NCI-H774 (cell line): ENCODE measurements at places on chromosomes 6 and 20.

GRCh38 chr20:23910210-23910609 is 30.7 kb upstream of the CST5 start:
- DNase-seq, result no peak

DNA sequence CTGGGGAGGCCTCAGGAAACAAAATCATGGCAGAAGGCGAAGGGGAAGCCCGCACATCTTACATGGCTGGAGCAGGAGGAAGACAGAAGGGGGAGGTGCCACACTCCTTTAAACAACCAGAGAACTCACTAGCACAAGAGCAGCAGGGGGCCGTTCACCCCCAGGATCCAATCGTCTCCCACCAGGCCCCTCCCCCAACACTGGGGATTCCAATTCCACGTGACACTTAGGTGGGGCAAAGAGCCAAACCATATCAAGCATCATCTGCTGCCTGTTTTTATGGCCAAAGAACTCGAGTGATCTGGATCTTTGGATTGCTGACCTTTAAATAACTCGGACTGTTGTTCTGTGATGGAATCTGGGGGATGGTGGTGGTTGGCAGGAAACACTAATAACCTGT is 28.0 kb downstream of the PNLDC1 start:
- no peak for DNase-seq

DNA sequence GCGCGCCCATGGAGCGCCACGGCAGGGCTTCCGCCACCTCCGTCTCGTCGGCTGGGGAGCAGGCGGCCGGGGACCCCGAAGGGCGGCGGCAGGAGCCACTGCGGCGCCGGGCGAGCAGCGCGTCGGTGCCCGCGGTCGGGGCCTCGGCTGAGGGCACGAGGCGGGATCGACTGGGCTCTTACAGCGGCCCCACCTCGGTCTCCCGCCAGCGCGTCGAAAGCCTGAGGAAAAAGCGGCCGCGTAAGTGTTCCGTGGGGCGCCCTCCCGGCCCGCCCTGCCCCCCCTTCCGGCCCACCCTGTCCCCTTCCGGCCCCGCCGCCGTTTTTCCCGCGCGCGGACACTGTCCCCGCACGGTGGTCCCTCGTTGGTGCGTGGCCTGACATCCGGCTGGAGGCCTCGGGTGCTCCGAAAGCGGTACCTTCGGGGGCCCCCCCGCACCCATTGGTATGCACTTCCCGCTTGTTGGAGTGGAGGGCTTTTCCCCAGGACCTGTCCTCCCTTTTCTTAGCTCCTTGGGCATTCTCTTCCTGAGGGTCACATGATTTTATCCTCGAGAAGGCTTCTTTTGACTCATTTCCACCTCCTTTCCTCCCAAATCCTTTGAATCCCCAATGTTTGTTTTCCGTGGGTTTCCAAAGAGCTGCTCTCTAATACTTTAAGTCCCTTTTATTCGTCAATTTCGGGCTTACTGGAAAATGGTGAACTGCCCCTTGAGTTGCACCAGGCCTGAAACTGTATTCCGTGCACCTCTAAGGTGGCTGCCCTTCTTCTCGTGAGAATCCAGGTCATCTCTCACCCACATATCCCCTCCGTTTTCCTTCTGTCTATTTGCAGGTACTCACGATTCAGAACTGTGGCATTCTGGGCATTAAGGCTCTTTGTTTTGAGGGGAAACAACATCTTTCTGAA is 556 bp downstream of the PANK2 start:
- DNase-seq, result peak; percentile 29

- DNase-seq, result peak; percentile 34
Observed at GRCh38 chr6:33700391-33701050, 11.0 kb downstream of the UQCC2 start.

DNA sequence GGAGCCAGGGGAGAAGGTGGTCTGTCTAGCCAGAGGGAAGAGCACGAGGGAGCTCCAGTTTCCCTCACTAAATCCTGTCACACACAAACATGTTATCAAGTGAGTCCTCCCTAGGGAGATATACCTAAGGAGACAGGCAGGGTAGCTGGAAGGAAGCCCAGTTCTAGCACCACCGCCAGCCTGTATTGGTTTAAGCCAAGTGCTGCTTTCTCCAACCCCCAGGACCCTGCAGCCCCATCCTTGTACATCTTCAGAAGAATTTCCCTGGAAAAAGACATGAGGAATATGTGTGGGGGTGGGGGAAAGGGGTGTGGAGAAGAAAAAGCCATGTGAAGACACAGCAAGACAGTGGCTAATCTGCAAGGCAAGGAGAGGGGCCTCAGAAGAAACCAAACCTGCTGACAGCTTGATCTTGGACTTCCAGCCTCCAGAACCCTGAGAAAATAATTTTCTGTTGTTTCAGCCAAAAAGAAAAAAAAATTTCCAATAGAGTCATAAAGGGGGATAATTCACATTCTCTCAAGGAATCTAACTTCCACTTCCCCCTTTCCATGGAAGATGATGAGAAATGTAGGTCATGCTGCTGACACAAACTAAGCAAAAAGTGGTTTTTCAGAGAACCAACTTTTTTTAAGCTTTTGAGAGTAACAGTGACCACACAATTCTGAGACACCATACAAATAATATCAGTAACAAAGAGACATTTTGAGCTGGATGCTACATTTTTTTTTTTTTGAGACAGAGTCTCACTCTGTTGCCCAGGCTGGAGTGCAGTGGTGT is 103.2 kb upstream of the PRDM1 start:
- no peak for DNase-seq

DNA sequence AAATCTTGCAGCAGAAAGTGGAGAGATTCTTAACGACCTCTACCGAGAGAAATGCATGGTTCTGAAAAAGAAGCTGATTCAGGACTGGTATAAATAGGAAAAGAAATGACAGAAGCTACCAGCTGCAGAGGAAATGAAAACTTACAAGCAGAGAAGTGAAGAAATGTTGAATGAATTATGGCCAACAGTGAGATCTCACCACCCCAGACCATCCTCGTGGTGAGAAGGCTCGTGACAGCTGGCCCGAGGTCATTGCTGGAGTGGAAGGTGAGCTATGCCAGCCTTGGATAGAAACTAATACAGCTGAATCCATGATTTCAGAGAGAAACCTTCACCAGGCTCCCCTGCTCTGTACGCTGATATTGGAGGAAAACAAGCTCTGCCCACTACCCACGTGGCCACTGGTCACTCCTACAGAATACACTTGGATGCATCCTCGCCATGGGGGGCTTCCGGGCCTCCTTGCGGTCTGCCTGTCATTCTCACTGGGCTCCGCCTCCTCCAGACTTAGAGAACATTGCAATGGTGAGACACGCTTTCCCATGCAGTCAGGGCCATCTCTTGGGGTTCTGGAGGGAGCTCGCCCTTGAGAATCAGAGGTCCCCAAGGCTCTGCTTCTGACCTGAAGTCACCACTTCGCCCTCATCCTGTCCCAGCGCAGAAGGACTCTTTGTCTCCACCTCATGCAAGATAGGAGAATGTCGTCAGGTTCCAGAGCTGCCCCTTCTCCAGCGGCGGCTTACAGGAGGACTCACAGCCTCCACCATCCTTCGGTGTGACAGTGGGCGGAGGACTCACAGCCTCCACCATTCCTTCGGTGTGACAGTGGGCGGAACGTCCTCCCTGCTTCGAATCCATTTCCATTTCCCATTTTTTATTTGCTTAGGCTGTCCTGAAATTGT is 10.6 kb upstream of the TUBB2B start:
- DNase-seq, result no peak

DNA sequence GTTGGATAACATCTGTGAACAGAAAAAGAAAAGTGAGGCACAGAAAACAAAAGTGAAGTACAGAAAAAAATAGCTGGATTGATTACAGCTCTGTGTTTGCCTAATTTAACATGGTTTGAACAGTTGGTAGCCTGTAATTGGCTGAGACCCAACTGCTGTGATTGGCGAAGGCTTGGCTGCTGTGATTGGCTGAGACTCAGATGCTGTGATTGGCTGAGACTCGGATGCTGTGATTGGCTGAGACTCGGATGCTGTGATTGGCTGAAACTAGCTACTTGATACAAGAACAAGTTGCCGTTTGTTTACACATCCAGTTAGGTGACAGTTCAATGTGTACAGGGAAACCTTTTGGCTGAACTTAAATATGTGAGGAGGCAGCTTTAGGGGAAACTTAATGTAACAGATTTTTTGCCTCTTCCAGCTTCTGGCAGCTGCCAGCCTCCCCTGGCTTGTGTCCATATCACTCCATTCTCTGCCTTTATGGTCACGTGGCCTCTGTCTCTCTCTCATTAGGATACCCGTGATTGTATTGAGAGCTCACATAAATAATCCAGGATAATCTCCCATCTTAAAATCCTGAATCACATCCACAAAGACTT is 223.4 kb upstream of the FOXA2 start:
- peak; percentile 6 for DNase-seq

- DNase-seq, result no peak
Observed at GRCh38 chr6:120451508-120451907, 882.8 kb downstream of the TBC1D32 start.

GRCh38 chr6:112437058-112437457 is 89.9 kb downstream of the RFPL4B start:
- no peak for DNase-seq

DNA sequence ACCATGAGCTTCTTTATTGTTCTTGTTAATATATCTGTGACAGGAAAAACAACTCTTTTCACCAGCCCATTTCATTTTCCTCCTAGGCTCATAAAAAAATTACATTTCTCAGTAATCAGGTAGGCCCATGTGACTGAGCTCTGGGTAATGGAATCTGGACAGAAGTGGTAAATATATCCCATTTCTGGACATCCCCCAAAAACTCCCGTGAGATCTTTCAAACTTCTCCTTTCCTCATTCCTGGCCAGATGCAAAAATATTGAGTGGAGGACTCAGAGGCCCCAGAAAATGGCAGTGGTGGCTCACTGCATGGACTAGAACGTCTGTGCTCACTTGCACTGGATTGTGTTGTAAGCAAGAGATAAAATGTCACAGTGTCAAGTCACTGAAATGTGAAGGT is 3.8 kb upstream of the CHD6 start:
- no peak for DNase-seq

- DNase-seq, result peak; percentile 8
Observed at GRCh38 chr6:53103993-53104675, 38.9 kb downstream of the FBXO9 start.

DNA sequence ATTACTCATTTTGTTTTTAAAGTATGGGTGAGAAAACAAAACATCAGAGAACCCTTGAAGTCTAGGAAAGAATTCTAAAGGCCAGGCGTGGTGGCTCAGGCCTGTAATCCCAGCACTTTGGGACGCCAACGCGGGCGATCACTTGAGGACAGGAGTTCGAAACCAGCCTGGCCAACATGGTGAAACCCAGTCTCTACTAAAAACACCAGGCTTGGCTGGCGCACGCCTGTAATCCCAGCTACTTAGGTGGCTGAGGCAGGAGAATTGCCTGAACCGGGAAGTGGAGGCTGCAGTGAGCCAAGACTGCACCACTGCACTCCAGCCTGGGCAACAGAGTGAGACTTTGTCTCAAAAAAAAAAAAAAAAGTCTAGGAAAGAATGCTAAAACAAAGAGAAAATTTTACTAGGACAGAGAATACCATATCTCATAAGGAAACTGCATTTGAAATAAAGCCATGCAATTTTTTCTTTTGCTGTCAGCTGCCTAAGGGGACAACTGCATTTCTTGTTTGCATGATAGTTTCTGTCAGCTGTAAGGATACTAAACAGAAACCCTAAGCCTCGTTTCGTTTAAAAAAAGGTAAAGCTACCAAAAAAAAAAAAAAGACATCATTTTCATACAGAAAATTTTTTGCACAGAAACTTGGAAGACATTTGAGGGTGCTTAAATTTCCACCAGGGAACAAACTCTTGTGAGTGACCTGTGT is 32.1 kb downstream of the SMLR1 start:
- DNase-seq, result no peak

DNA sequence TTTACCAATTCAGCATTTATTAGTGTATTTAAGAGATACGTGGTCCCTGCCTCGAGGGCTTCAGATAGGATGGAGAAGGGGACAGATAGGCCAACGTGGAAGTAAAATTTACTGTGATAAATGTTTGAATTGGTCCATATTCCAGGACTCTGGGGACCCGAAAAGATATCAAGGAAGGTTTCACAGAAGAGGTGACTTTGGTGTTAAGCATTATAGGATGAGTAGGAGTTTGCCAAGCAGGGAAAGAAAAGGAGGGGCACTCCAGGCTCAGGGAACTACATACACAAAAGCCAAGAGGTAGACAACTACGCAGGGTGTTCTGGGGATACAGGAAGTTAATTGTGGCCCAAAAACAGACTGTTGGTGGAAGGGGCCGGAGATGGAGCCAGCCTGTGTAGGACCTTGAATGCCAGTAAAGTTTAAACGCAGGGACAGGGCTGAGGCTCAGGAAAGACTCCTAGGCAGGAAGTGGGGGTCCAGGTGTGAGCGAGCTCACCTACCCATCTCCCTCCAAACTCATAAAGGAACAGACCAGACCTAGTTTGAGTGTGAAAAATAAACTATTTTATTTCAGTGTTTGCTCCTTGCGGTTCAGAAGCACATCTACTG is 37.0 kb downstream of the TGM2 start:
- no peak for DNase-seq

DNA sequence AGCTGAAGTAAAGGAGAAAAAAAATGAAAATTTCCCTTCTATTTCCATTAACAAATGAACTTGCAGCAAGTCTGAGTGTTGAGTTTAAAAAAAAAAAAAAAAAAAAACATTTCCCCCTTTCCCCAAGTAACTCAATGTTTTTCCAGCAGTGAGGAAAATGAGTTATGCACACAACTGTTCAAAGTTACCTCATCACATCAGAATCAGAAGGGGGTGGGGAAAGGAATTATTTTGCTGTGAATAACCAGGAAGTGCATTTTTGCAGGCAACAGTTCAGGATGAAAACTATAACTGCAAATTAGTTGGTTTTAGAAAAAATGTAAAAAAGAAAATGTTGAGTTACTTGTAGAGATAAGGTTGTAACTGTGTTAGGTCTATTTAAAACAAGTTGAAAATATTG is 568.9 kb upstream of the CITED2 start:
- DNase-seq, result no peak

DNA sequence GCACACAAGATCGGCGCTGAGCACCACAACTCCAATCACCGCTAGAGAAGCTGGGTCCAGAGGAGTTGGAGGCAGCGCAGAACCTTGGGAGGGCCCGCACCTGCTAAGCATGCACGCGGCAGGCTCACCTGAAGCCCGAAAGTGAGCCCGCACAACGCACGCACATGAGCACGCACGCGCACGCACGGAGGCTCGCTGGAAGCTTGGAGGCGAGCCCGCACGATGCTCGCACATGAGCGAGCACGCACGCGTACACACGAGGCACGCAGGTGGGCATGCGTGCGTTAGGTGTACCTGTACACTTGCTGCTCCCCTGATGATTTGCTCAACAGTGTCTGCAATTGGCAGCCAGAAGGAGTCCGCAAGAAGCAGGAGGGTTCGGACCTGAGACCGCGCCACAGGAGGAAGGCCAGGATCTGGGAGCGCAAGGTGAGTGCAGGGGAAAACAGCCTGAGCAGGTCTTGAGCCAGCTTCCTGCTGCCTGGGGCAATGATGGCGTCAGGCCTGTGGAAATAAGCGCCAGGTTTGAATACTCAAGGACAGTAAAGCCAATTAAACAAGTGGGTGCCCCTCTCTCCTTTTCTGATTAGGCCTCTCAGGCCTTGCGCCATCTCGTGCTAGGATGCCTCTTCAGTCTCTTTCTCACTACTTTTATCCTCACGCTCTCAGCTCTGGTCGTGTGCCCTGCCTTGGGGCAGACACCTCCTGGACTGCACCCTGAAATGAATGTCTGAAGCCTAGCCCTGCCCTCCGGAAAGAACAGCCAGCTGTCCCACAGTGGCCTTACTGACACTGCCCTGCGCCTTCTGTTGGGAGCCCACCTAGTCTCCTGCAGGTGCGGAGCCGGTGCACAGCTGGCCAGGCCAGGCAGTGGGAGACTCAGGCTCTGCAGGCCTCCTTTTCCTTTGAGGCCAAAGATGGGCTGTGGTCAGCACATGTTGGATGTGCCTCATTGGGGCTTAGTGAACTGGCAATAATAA is 340.4 kb downstream of the CDC5L start:
- no peak for DNase-seq

GRCh38 chr6:130178692-130179091 is 44.1 kb downstream of the SAMD3 start:
- no peak for DNase-seq
